ENCODE measurements at places on chromosomes 7 and 10.

DNA sequence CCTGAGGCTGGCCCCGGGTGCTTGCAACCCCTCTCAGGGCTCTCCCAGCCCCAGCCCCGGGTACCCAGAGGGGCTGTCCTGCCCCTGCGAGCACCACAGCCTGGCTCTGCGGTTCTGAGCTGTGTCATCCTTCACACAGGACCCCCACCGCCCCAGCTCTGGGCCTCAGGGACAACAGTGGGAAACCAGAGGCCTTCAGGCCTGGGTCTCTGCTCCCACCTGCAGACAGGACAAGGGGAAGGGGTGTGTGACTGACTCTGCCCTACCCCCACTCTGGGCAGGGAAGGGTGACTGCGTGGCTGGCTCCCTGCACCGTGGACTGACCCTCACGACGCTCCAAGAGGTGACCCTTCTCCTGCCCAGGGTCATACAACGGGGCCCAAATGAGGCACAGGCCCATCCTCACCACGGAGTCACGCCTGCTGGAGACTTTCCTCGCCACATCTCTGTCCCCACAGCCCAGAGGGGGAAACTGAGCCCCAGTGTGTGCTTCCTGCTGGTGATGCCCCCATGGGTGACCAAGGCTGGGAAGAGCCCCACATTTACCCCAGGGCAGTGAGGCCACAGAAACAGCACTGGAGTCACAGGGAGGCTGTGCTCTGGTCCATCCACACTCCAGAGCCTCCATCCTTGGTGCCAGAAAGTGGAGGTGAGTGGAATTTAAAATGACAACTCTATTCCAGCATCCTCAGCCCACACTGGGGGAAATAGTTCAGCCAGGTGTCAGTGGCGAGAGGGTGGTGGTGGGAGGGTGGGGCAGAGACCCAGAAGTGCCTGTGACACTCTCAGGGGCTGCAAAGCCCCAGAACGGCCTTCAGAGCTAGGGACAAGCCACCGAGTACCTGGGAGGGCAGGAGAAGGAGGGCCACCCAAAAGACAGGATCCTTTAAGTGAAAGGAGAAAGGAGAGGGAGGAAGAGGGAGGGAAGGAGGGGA is 13.6 kb downstream of the CAMK2B start:
- DNase-seq, result no peak

GRCh38 chr10:31274310-31274709 is 44.7 kb upstream of the ZEB1 start:
- no peak for DNase-seq

GRCh38 chr10:124874-125273 is 10.4 kb upstream of the ZMYND11 start:
- peak; percentile 83 for DNase-seq

DNA sequence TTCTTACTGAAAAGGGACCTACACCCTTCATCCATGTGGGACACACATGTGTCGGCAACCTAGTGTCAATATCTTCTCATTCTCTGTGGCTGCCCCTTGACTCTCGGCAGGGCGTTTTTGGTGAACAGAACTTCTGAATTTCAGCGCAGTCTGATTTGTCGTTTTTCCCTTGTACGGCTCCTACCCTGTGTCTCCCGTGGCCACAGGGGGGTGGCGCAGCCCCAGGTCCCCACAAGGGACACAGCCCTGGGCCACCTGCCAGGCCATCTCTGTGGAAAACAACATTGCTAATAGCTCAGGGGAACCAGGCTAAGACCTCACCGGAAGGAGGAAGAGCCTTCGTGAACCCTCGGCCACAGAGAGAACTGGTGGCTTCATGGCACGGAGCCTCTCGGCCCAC is 53.1 kb upstream of the NKX6-2 start:
- DNase-seq, result no peak

GRCh38 chr10:43322331-43322730 is 49.1 kb upstream of the FXYD4 start:
- DNase-seq, result no peak

DNA sequence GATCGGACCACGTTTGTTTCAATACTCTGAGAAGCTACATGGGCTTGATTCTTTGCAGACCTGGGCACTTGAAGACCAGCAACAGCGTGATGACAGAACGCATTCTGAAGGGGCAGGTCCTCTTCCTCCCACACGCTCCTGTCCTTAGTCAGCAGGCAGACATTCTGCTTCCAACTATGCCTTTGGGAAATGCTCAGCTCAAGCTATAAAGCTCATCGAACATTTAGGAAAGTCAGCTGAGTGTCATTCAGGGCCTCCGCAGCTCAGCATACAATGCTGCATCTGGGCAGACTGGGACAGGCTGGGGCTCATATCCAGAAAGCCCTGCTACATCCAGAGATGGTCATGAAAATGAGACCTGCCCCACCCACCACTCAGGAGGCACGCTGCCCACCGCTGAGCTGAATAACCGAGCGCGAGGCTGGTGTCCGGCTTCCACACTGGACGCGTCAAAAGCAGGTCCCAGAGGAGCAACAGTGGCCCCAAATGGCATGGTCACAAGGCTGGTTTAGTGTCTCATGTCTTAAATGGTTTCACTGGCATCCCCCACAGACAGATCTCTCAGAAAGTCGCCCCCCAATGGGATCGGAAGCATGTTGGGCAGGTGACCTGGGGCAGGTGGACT is 274.0 kb downstream of the DNAJB6 start:
- DNase-seq, result no peak

- DNase-seq, result no peak
Measured at GRCh38 chr7:139720705-139721231, 57.0 kb downstream of the HIPK2 start.

- DNase-seq, result no peak
Measured at GRCh38 chr10:97898429-97898828, 48.8 kb downstream of the GOLGA7B start.
